ENCODE measurements at places on chromosomes 7 and 10.

DNA sequence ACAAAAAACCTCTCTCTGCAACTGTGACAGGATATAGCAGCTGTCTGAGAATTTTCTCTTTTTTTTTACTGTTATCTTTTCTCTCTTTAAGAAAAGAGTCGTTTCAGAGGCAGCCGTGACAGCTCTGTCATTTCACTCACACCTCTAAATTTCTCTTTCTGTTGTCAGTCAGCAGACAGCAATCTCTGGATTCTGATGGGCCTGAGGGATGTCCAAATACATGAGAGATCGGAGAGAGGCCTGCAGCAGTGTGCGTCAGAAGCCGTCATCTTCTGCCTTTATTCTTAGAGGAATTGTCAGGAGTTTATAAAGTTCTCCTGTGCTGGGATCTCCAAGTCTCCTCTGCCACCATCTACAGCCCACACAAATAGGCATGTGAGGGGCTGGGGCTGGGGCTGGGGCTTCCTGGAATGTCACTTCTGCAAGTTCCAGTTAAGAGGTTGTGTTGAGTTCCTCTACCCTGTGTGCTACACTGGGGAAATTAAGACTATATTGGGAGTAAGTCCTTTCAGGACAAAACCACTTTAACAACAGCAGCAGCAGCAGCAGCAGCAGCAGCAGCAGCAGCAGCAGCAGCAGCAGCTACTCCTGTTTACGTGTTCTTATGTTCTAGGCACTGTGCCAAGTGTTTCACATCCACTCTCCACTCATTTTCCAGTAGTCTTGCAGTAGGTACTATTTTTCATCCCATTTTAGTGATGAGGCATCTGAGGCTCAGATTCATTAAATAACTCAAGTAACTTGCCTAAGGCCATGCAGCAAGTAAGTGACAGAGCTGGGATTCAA, 541.3 kb downstream of the LRMDA start:
- no peak for DNase-seq

DNA sequence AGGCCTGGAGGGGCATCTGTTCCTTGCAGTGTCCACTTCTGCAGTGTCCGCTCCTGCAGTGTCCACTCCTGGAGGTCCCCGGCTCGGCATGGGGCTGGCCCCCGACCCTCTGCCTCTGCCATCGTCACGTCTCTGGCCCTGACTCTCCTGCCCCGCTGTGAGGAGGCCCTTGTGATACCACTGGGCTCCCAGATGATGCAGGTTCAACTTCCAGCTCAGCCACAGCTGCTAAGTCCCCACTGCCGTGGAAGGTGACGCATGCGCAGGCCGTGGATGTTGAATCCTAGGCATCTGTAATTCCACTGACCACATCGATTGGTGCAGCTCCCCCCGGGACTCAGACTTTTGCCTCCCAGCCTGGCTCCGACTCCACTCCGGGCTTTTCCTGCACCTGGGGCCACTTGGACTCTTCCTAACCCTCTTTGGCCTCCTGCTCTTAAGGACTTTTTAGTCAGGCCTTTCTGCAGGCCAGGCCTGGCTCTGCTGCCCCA, 95.1 kb downstream of the GLRX3 start:
- peak; percentile 60 for DNase-seq

GRCh38 chr10:22652988-22653481, 61.3 kb downstream of the PIP4K2A start:
- no peak for DNase-seq

GRCh38 chr10:101960879-101961395, 95.0 kb downstream of the ARMH3 start:
- no peak for DNase-seq

GRCh38 chr7:135843214-135843613, 94.6 kb upstream of the FAM180A start:
- no peak for DNase-seq

DNA sequence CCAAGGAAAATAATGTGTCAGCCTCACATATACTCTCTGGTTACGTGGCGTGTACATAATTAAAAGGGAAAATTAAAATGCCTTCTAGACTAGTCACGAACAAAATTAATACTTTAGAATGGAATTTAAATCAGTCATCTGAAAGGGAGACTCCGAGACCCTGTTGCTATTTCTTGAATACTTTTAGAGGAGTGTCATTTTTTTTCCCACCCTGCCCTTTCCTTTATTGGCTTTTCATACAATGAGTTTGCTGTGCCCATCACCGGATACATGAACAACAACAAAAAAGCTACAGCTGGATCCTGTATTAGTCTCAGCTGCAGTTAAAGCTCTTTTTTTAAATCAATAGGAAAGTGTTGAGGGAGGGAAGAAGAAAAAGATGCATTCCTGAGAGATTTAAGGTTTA, 20.1 kb downstream of the CYTH3 start:
- DNase-seq = no peak

DNA sequence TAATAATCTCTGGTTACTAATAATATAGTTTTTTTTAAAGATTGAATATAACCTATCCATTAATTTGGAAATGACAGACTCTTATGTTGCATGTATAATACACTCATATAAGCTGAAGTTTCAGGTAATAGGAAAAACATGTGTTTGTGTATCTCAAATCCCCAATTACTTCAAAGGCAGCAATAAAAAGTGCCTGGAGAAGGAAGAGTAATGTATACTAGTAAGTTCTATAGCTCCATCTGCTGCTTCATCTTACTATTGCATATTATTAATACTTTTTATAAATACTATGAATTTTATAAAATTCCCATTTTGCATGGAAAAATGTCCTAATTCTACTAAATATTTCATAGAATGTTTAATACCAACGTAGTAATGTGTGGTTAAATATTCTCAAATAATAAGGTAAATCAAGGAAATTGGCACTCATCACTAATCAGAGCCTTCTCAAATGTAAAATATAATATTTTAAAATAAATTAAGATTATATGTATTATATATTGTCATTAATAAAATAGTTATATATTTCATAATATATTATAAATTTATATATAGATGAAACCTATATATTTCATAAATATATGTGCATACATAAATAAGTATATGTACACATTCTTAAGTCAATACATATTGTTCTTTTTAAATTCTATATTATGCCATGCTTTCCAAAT, 311.9 kb downstream of the HGF start:
- DNase-seq = no peak

DNA sequence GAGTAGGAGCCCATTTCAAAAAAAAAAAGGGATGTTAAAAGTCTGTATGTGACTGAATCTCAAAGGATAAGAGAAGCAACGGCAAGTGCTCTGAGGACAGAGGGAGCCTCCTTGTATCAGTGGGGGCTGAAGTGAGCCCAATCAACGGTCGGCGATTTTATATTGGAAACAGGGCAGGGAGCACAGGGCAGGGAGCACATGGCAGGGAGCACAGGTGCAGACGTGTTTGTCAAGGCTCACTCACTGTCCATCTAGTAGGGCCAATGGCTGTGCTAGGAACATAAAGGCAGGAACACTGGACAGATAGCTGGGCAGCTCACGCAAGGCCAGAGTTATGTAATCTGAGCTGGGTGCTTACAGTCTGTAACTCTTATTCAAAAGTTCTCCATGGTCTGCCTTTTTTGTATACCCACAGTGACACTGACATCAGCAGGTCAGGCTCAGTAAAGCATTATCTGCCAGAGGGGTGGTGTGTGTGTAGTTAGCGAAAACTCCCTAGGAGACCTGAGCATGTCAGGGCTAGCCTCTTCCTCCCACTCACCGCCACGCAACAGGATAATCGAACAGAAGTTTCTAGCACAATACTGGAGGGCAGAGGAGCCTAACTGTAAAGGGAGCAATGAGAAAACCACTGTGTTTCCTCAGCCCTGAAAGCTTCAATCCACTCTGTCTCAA, 15.4 kb downstream of the AKR1B1 start:
- no peak for DNase-seq

GRCh38 chr10:63213489-63213888, 80.4 kb downstream of the NRBF2 start:
- DNase-seq = no peak

GRCh38 chr10:21039721-21040120, 142.6 kb upstream of the NEBL start:
- no peak for DNase-seq

- DNase-seq = no peak
These were observed 174.5 kb downstream of the ZNF365 start for GRCh38 chr10:62548686-62549085.

- no peak for DNase-seq
These were observed 5.8 kb downstream of the GNB2 start for GRCh38 chr7:100679129-100679926.

DNA sequence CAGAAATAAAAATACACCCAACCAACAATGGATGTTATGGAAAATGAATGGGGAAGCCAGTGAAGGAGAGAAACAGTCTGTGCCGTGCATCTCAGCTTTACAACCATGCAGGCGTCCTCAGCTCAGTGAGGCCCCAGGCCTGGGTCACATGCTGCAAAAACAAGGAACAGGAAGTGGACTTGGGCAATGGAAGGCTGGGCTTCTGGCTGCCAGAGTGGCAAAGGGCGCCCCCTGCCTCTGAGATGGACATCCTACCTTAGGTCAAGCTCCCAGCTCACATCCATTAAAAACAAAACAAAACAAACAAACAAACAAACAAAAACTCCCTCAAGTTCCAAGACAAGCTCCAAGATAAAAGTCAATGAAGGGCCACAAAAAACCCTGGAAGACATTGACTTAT, 54.7 kb upstream of the AFAP1L2 start:
- DNase-seq = no peak

DNA sequence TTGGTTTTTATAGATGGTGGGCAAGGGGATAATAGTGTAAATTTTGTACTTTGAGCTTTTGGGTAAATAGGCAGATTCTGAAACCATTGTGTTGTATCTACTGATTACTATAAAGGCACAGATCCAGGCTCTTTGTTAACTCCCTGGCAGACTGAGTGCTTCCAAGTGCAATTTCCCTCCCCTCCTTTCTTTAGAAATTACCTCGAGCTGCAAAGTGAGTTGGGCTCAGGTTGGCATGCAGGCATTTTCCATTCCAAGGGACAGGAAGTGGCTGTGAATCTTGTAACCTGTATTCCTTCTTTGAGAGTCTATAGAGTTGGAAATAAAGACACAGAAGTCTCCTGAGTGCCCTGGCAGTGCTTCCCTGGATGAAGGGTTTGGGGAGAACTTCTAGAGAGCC, 494.2 kb upstream of the GALNT17 start:
- DNase-seq = no peak

DNA sequence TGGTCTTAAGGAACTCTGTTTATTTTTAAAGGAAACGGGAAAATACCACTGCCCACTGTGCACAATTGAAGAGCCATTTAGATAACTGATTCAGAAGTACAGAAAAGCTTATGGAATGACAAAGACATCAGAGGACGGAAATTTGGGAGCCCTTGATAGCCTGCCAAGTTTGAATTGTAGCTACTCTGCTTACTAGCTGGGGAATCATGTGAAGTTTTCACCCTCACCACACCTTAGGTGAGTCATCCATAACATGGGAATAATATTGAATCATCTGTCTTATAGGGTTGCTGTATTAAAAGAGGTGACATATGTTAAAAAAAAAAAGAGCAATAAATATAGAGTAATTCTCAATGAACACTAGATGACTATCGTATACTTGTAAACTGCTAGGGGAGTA, 1104.2 kb downstream of the GATA3 start:
- no peak for DNase-seq

DNA sequence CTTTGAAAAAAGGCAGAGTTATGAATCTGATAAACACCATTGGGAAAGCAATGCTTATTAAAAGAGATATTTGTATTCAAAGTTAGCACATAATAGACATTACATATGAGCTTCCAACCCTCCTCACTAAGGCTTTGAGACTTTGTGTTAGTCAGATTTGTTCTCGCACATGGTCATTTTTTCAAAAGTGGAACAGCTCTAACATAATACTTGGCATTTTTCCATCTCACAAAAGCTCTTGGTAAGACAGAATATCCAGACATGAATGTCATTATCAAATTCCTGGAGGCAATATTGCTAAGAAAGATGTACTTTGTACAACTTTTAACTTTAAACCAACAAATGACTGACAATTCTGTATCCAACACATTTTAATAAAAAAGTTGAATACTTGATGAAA, 292.4 kb upstream of the SMIM30 start:
- no peak for DNase-seq

- DNase-seq = no peak
These were observed 545.3 kb downstream of the LRMDA start for GRCh38 chr10:75976681-75977080.

DNA sequence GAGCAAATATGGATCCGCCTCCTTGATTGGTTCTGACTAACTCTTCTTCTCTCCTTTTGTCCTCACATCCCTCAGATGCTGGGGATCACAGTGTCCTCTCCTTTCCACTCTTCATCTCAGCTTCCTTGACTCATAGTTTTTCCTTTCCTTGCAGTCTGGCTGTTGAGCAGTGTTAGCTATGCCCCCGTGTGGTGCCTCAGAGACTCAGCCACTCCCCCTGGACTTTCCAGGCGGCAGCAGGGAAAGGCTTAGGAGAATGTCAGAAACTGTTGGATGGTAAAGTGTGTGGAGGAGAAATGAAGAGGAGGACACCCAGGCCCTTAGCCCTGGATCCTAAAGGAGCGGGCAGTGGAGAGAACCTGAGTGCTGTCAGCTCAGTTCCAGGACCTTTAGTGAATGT, 267.5 kb downstream of the CELF2 start:
- no peak for DNase-seq

- DNase-seq = peak; percentile 84
These were observed 2.1 kb downstream of the MXI1 start for GRCh38 chr10:110209454-110209925.

Measured in suprapubic skin (tissue), 4 donors.